Stimulated activated CD8-positive, alpha-beta memory T cell treated with anti-CD3 and anti-CD28 coated beads, Interleukin-7, amount 100 ng/mL, for 48 hours (primary cell): ENCODE measurements at places on chromosomes 2 and 18.

DNA sequence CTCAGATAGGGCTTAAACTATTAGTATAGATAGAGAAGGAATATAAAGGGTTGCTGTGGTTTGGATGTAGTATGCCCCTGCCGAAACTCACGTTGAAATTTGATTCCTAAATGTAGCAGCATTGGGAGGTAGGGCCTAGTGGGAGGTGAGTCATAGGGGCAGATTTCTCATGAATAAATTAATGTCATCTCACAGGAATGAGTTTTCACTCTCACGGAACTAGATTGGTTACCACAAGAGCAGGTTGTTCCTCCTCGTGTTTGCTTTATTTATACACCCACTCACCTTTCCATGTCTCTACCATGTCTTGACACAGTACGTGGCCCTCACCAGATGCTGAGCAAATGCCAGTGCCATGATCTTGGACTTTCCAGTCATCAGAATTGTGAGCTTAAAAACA is 218.2 kb downstream of the RBM43 start:
- DNase-seq, result no peak

DNA sequence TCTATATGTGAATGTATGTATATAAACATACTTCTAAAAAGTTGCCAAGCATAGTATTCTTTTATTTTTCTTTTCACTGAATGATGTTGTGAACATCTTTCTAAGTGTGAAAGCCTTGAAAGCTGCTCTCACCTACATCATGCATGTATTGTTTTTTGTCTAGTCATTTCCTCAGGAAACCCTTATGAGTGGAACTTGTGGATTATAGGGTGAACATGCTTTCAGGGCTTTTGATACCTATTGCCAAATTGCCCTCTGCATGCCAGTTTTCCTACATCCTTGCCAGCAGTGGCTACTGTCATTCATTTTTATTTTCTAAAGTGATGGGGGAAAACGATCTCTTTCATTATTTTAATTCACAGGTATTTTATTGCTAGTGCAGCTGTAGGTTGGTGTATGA is 78.3 kb downstream of the ADAM23 start:
- no peak for DNase-seq

DNA sequence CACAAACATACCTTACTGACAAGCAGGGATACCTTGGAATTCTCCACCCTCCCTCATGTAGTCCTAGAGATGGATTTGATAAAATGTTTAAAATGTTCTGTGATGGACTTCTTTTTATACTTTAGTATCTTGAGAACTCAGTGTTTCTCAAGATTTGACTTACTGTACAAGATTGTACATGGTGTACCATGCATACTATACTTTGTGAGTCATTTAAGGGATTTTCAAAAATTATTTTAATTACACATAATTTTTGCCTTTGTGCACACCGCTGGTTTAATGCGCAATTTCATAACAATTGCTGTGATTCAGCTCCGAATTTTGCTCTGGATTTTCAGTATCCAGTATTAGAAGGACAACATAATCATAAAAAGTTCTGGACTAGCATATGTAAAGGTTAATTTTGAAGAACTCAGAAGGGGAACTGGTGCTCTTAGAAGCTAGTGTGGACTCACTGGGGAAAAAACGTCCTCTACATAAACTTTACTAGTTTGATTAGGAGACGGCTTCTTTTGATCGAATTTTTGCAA is 78.6 kb upstream of the ACSL3 start:
- DNase-seq, result no peak

DNA sequence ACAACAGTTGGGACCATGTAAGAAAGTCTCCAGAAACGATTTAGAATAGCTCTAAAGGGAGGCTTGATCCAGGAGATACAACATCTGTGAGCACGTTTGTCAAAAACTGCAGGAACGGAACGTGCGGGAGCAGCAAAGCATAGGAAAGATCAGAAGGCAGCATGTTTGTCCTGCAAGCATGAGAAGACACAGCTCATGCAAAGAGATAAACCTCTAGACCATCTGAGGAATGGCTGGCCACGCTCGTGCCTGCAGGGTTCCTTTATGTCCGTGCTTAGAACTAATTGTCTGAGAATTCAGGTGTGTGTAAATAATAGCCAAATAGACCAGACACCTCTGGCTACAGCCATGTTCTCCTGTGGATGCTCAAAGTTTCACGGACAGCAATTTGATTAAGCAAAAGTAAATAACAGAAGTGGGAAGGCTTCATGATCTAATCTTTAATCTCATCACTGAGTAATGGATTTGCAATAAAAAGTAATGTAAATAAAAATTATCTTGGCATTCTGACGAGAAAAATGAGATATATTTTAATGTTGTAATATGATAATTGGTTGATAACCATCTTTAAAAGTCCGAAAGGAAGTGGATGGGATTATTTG is 534.8 kb upstream of the CDH7 start:
- no peak for DNase-seq

- no peak for DNase-seq
Measured at GRCh38 chr2:74735009-74735408, 81.0 kb downstream of the SEMA4F start.

- no peak for DNase-seq
Measured at GRCh38 chr18:78579854-78580577, 399.6 kb upstream of the SALL3 start.

- DNase-seq, result no peak
Measured at GRCh38 chr2:13560322-13560721, 843.6 kb downstream of the TRIB2 start.

- DNase-seq, result no peak
Measured at GRCh38 chr2:85694052-85695025, at the start of gene GNLY. GNLY (plus strand) TSS chr2:85694358; CDS start chr2:85694419, 61 bp downstream.

- no peak for DNase-seq
Measured at GRCh38 chr2:126886916-126887280, 11.8 kb upstream of the TEX51 start.

GRCh38 chr2:183543731-183544130 is 419.5 kb downstream of the NUP35 start:
- DNase-seq, result no peak
